ENCODE measurements at places on chromosomes 6 and 20.

DNA sequence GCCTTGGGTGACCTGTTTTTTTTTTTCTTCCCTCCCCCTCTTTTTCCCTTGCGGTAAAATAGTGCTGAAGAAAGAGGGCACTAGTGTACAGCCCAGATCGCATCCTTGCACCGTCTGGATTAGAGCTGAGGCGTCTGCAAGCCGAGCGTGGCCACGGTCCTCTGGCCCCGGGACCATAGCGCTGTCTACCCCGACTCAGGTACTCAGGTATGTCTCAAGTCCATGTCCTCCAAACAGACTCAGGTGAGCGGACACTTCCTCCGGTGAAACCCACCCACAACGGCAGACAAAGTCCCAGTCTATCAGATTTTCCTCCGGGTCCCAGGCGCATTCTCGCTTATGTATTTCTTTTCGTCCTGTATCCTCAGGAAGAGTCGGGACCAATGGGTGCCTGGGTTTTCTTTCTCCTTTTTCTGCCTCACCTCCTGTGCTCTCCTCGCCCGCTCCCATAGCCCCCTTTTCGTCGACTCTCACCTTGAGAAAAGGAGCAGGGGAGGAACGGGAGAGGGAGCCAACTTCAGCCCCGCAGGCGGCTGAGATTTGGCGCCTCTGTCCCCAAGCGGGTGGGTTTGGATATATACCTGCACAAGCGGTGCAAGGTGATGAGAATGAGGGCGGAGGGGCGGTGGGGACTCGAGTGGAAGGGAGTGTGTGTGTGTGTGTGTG is 1.1 kb upstream of the GRM1 start:
- DNase-seq: no peak

- no peak for DNase-seq
Measured at GRCh38 chr20:32984196-32984595, 20.0 kb downstream of the SUN5 start.

DNA sequence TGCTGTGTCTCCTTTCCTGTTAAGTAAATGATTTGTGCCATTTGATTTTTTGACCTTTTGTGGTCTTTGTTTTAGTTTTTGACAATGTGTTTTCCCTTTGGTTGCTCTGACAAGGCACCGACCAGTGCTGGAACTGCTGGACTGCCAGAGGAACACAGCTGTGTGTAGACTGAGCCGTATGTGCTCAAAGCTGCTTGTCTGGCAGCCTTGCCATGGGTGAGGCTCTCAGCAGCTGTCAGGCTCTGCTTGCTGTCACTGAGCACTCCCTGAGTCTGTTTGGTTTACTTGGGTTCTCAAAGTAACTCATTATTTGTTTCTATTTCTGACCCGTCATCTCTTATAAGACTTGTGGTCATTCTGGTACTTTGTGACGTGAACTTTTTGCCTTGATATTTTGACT is 15.1 kb upstream of the SNRPB start:
- DNase-seq: no peak

GRCh38 chr6:100721256-100721655 is 159.9 kb downstream of the ASCC3 start:
- DNase-seq: no peak

Measured in activated CD8-positive, alpha-beta memory T cell treated with anti-CD3 and anti-CD28 coated beads for 24 hours (primary cell).